ENCODE measurements at places on chromosomes 2 and 18.

GRCh38 chr2:54957321-54957999, 92.8 kb downstream of the RTN4 start:
- peaks cover 2% of the 10 kb centered on the region for H3K36me3 ChIP-seq
- DNase-seq, result peak; percentile 40
- no peaks in the 10 kb centered on the region for H3K27me3 ChIP-seq
- no peak overlapping the region for H3K4me3 ChIP-seq

DNA sequence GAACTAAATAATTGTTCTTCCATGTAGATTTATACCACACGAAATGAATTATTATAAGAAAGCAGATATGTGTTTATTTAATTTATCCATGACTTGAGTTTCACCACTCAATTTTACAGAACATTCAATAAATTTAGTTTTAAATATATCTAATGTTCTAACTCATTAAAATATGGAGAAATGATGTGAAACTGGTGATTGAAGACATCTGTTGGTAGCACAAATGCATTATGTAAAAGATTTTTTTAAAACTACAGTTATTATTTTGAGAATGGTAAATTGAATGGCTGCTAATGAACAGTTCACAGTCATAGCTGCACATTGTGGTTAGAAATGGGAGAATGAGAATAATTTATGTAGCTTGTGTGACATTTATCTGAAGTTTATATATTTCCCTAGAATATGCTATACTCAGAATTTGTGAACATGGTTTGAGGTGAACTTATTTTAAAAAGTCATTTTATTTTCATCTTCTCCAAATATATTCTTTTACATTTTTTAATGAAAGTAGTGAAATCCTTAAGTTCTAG, 203.5 kb downstream of the DPP4 start:
- H3K27ac ChIP-seq, result no peak overlapping the region
- H3K36me3 ChIP-seq, result no peaks in the 10 kb centered on the region
- H3K4me3 ChIP-seq, result no peak overlapping the region
- H3K27me3 ChIP-seq, result no peaks in the 10 kb centered on the region
- DNase-seq, result no peak

- no peaks in the 10 kb centered on the region for H3K27me3 ChIP-seq
- DNase-seq, result no peak
- H3K27ac ChIP-seq, result no peak overlapping the region
- no peaks in the 10 kb centered on the region for H3K36me3 ChIP-seq
Observed at GRCh38 chr2:31853521-31853920, 157.3 kb downstream of the MEMO1 start.

- no peak for DNase-seq
- H3K27ac ChIP-seq, result peak overlapping the region; percentile 72
- H3K4me3 ChIP-seq, result no peak overlapping the region
- H3K27me3 ChIP-seq, result no peaks in the 10 kb centered on the region
- peaks cover 53% of the 10 kb centered on the region for H3K4me1 ChIP-seq
Observed at GRCh38 chr2:151730262-151730975, 3.9 kb downstream of the NEB start.

DNA sequence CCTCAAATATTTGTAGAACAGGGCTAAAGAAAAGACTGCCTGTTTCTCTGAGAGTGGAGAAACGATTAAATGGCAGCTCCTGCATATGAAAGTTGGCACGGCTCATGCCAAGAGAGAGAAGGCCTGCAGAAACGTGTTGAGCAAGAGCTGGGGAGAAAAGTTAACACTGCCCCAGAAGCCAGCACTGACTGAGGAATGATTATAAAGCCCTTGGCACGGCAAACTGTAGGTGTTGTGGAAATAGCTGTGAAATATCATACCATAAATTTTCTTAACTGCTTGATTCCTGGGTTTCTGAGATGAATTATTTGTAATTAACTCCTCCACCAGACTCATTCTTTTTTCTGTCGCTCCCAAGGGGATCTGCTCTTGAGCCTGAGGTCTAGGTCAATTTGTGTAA, 4.3 kb downstream of the FRZB start:
- no peak overlapping the region for H3K4me3 ChIP-seq
- no peak overlapping the region for H3K27ac ChIP-seq
- H3K27me3 ChIP-seq, result peaks cover 35% of the 10 kb centered on the region
- no peak for DNase-seq

DNA sequence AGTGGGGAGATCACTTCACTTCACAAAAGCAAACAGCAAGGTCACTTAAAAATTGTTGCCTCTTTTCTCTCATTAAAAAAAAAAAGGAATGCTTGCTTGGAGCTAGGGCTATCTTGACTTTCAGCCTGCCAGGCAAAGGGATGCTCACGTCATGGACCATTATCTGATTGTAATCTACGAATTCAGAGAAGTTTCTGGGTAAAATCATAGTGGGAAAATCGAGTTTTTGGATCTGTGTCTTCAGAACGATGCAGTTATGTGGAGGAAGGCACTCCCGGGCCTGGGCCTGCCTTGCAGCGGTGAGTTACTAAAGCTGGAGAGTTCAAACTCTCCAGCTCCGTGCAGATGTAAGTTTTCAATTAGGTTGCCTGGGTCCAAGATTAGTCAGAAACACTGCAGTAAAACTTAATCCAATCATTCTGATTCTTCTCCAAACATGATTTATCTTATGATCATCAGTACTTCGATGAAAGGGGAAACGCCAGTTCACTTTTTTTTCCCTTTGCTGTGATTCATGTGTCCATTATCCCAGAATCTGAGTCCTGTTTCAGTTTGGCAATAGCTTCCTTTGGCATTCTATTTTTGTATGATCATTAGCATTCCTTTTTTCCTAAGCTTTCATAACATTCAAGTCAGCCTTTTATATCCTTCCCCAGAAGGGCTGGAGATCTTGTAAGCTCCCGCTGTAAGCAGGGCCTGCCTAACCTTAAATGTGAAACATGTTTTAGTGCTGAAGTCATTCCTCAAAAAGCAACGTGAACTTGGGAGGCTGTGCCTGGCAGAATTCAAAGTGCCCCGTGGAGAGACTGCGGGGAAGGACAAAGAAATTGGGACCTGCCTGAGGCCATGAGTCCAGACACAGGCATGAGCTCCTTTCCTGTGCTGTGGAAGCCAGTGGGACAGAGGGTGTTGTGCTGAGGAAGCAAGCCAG, 119.3 kb upstream of the TWIST2 start:
- H3K4me1 ChIP-seq, result no peaks in the 10 kb centered on the region
- no peaks in the 10 kb centered on the region for H3K36me3 ChIP-seq
- H3K27me3 ChIP-seq, result no peaks in the 10 kb centered on the region
- DNase-seq, result no peak
- no peak overlapping the region for H3K27ac ChIP-seq

GRCh38 chr2:146541896-146542295, 1302.9 kb upstream of the ACVR2A start:
- peaks cover 7% of the 10 kb centered on the region for H3K27me3 ChIP-seq
- H3K36me3 ChIP-seq, result peaks cover 33% of the 10 kb centered on the region
- H3K4me3 ChIP-seq, result peak overlapping the region; percentile 29
- no peak for DNase-seq
- peaks cover 63% of the 10 kb centered on the region for H3K4me1 ChIP-seq

DNA sequence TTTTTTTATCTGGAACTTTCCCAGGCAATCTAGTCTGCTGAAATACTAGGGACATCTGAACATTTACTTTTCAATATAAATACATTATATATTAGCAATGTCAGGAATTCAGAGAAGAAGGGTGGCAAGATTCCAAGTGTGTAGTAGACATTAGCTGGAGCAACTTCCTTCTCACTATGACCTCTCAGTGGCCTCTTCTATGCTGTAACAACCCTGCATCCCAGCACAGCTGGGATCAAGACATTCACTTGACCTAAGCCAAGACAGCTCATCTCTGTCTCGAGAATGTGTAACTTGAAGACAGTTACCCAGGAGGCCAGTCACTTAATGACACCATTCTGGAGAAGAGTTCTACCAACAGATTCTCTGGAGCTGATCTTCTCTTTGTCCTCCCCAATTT, 61.7 kb upstream of the RALBP1 start:
- H3K27me3 ChIP-seq, result no peaks in the 10 kb centered on the region
- H3K27ac ChIP-seq, result no peak overlapping the region
- H3K36me3 ChIP-seq, result peaks cover 14% of the 10 kb centered on the region
- no peak overlapping the region for H3K4me3 ChIP-seq
- H3K4me1 ChIP-seq, result peaks cover 12% of the 10 kb centered on the region

GRCh38 chr2:228657807-228658402, 476.4 kb upstream of the SPHKAP start:
- H3K36me3 ChIP-seq, result no peaks in the 10 kb centered on the region
- no peak for DNase-seq
- H3K4me1 ChIP-seq, result 0 out of 2 replicates have a peak, but pooled peaks cover 4% of the 10 kb centered on the region
- H3K27ac ChIP-seq, result no peak overlapping the region

DNA sequence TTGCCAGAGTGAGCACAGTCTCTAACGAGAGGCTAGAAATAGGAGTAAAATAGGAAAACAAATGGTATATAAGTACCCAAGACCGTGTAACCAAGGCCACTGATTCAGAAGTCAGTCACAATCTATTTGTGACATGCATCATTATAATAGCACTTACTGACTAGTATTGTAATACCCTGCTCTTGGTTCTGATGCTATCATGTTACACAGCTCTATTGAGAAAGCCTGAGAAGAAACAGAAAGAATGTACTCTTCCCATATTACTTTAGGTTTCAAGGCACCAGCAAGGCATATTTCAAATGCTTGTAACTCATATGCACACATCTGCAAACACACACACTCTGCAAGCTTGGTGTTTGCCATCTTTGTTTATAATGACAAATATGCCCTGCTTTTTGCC, 746.4 kb downstream of the SLC4A3 start:
- H3K27ac ChIP-seq, result no peak overlapping the region
- H3K36me3 ChIP-seq, result peaks cover 4% of the 10 kb centered on the region
- no peak for DNase-seq
- no peak overlapping the region for H3K4me3 ChIP-seq

DNA sequence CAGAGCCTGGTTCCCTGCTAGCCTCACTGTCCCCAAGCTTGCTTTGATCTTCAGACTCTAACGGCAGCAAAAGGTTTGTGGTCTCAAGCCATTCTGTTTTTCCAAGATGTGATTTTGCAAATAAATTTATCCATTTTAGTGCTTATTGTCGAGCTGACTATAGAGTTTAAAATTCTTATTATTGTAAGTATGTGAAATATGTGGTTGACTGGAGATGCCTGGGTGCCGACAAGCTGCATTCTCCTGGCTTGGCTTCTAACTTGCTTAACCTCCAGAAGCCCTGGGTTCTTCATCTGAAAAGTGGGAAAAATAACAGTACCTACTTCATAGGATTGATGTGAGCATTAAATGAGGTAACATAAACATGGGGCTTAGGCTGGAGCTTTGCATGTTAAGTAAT, 9.9 kb upstream of the EDAR start:
- H3K4me1 ChIP-seq, result peaks cover 8% of the 10 kb centered on the region
- H3K27me3 ChIP-seq, result no peaks in the 10 kb centered on the region
- DNase-seq, result no peak
- no peak overlapping the region for H3K4me3 ChIP-seq
- no peaks in the 10 kb centered on the region for H3K36me3 ChIP-seq

GRCh38 chr18:60984510-60984909, 348.7 kb upstream of the CDH20 start:
- no peak for DNase-seq
- no peak overlapping the region for H3K27ac ChIP-seq
- H3K4me1 ChIP-seq, result peaks cover 20% of the 10 kb centered on the region

DNA sequence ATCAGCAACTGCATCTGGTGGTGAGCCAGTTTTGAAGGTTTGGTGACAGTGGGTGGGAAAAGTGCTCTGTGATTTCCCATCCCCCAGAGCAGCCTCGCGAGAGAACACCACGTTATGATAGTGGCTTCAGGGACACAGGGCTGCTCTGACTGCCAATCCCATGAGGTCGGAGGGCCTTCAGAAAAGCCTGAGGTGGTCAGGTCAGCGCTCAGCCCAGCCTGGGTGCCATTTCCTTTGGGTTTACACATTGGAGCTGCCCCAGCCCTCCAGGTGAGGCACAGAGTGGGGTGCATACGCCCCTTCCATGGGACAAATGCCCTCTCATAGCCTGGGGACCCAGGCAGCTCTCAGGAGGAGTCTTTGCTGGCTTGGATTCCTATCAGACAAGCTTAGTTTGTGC, 126.8 kb downstream of the KCTD1 start:
- H3K36me3 ChIP-seq, result no peaks in the 10 kb centered on the region
- peaks cover 22% of the 10 kb centered on the region for H3K4me1 ChIP-seq
- H3K27ac ChIP-seq, result no peak overlapping the region
- 0 out of 2 replicates have a peak, but pooled peaks cover 2% of the 10 kb centered on the region for H3K27me3 ChIP-seq

DNA sequence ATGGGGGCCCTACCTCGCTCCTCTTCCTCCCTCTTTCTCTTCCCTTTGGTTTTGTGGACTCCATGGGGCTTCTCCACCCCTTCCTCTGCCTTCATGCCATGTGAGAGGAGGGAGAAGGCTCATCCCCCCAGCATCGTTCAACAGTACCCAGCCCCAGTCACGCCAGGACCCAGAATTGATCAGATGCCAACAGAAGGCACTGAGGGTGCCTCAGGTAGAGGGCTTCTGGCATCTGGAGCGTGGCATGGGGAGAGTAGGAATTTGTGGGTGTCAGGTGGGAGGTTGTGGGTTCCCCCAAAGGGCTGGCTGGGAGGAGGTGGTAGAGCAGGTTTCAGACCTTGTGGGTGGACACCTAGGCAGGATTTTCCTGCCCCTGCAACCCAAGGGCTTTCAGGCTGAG, 122.0 kb downstream of the TWIST2 start:
- no peak for DNase-seq
- no peak overlapping the region for H3K27ac ChIP-seq
- peaks cover 9% of the 10 kb centered on the region for H3K4me1 ChIP-seq
- H3K36me3 ChIP-seq, result no peaks in the 10 kb centered on the region
- peaks cover 17% of the 10 kb centered on the region for H3K27me3 ChIP-seq

DNA sequence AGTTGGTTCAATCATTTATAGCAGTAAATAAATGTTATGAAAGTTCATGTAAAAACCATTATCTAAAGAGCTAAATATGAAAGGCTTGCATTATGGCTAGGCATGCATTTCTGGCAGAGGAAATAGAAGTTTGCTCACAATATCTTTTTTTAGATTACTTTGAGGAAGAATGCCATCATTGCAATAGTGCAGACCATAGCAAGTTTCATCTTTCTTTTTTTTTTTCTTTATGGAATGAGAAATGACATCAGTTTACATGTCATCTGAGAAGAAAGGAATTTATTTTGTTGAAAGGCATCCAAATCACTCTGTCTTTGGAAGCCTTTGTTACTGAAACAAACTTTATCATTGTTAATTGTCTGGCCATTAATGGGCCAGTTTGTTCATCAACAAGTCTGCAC, 74.5 kb upstream of the NCKAP5 start:
- H3K27ac ChIP-seq, result no peak overlapping the region
- no peak overlapping the region for H3K4me3 ChIP-seq
- H3K36me3 ChIP-seq, result no peaks in the 10 kb centered on the region
- no peak for DNase-seq
- H3K4me1 ChIP-seq, result peaks cover 34% of the 10 kb centered on the region

DNA sequence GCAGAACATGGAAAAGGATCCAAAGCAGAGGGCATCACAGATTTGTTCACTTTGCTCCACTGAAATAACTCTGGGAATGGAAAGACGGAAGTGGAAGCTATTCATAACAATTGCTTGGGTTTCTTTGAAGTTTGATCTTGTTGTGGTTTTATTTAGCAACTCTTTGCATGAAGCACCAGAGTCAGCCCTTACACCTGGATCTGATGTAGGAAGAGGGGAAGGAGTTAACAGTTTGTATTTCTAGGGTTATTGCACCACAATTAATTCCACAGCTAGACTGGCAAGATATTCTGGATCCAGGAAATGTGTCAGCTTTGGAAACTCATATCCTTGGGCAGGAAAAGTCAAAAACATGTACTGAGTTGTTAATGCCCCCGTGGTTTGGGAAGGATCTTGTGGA, 1143.4 kb downstream of the CNTNAP5 start:
- peaks cover under 1% of the 10 kb centered on the region for H3K27me3 ChIP-seq
- H3K27ac ChIP-seq, result no peak overlapping the region
- peaks cover 5% of the 10 kb centered on the region for H3K4me1 ChIP-seq
- DNase-seq, result no peak
- peaks cover 12% of the 10 kb centered on the region for H3K36me3 ChIP-seq
- no peak overlapping the region for H3K4me3 ChIP-seq

Data from WTC11 (cell line).